ENCODE measurements at places on chromosomes 6 and 20.

- DNase-seq, result no peak
These were observed 58.2 kb downstream of the SMOC2 start for GRCh38 chr6:168499045-168499650.

- no peak for DNase-seq
These were observed 463.7 kb downstream of the CDC5L start for GRCh38 chr6:44851176-44851575.

GRCh38 chr6:151493161-151493803 lies 535 bp upstream of the CCDC170 start:
- DNase-seq, result no peak

- no peak for DNase-seq
These were observed 387.3 kb downstream of the CDKAL1 start for GRCh38 chr6:20921578-20921977.

GRCh38 chr20:13251904-13252297 lies 30.8 kb downstream of the ISM1 start:
- DNase-seq, result no peak

GRCh38 chr6:36791521-36792135 lies 47.6 kb downstream of the CPNE5 start:
- DNase-seq, result no peak

All from urothelium cell line (cell line).